ENCODE measurements at places on chromosomes 7 and 10.

DNA sequence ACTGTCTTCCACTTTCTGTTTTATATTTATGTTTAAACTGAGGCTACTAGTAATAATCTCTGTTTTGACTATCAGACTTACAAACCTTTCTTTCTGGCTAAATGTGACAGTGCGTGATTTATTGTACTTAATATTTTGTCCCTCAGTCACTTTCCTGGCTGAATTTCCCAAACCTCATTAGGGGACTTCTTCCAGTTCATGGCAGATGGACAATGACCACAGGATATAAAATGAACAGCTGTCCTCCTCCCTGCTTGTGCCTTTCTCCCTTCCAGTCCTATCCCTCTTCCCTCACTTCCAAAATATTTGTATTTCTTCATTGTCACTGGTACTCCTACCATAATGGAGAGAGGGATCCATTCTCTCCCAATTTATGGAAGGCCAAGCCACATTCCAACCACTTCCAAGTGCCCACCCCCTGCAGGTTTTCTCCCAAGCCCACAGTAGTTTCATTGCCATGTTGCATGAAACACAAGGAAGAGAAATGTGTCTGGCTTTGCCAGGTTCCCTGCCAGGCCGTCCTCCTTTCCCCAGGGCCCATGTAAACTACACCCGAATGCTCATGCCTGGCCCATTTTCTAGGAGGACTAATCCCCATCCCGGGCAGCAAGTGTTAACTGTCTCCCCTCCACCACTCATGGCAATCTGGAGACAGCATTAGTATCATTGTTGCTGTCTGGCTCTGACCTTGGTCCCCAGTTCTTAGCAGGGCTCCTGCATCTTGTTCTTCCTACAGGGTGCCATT is 269.5 kb upstream of the SLC26A5 start:
- no peak for DNase-seq

GRCh38 chr10:73296946-73297345 is 44.5 kb upstream of the MRPS16 start:
- no peak for DNase-seq

GRCh38 chr10:105139363-105139896 is 498.3 kb downstream of the SORCS3 start:
- no peak for DNase-seq

DNA sequence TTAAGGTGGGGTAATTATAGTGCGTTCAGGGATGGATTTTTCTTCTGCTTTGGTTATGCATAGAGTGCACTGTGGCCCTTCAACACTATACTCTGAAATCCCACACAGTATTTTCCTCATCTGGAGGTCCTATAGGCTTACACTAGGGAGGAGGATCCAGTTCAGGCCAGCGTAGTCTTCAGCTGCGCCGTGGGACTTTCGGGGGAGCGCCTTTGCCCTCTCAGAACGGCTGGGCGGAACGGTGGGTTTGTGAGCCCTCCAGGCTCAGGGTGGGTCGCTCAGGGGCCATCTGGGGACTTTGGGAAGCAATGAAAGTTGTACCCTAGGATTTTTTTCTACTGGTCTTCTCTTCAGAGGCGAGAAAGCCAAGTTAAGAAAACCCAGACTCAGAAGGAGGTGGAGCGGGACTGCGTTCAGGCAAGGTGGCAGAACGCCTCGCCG is 652 bp upstream of the VPS26A start:
- peak; percentile 45 for DNase-seq

DNA sequence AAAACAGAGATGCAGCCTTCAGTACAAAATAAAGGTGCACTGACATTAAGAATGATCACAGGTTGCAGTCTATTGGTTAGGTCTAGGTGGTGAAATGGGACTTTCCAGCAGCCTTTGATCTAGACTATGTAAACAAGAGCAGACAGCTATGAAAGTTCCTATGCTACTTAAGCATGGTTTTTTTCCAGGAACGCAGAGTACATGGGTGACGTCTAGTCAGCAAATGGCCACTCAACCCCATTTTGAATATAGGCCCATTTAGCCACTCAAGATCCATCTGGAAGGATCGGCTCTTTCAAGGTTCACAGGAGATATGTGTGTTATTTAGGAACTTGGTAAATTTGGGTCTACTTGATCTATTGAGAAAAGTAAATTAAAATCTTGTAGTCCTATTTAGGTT is 1424.6 kb upstream of the LRRTM3 start:
- no peak for DNase-seq

DNA sequence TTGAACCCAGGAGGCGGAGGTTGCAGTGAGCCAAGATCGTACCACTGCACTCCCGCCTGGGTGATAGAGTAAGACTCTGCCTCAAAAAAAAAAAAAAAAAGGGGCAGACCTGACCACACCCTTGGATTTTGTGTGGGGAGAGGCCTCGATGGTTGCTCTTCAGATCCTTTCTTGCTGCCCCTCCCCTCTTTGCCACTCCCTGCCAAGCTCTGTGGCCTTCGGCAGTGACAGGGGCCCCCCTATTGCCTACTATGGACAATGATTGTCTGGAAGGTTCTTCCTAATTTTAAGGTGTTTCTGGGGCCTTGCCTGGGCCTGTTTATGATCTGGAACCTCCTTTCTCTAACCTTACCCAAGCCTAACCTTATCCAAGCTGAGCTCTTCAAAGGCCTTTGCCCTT is 795 bp downstream of the PRF1 start:
- DNase-seq = no peak

- DNase-seq = no peak
Measured at GRCh38 chr7:25752967-25753791, 398.8 kb upstream of the NFE2L3 start.

DNA sequence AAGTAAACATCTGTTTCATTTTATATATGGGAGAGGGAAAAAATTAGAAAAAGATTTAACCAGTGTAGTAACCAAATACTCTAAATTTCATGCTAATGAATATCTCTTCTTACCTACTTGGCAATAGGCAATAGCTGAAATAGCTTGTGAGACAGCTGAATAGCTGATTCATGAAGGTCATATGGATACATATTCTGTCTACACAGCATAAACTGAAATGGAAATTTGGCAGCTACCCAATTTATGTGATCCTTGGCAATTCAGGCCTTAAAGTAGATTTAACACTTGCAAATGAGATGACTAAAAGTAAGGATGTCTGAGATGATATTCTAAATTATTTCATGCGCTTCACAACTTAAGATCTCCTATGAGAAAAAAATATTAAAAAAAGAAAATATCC is 261.2 kb upstream of the SEMA3A start:
- peak; percentile 13 for DNase-seq

- DNase-seq = no peak
Measured at GRCh38 chr7:46754140-46754720, 827.7 kb downstream of the TNS3 start.

DNA sequence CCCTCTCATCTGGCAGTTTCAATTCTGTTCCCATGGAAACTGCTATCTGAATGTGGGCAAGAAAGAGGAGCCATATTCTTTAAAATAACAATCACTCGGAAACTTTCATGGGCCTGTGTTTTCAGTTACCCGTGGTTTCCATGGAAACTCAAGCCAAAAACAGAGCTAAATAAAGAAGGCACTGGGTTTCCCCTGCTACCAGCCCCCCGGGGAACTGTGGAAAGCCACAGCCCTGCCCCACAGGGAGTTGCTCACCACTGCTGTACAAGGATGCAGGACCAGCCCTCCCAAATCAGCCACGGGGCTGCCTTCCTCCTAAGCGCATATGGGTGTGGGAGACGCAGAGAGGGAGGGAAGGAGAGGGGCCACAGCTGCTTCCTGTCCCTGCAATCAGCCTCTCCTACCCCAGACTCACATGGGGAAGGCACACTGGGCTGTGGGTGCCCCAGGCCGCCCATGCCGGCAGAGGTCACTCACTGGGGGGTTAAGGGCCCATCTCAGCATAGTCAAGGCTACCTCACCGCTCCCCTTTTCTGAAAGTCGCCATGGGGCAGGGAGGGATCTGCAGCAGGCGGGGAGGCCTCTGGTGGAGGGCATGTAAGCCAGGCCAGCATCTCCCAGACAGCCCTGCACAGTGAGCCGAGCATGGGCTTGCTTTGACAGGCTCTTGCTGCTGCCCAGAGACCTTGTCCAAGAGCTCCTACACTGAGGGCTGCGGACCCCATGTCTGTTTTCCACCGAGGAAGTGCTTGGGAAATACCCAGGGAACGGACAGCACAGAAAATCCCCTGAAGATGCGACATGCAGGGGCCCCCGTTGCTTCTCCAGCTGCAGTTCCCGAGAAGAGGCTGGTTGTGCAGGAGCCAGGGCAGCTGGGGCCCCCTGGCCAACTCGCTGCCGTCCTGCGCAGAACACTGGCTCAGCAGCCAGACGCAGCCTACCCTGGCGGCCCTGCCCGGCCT is 157.3 kb upstream of the PPP2R2D start:
- DNase-seq = no peak

DNA sequence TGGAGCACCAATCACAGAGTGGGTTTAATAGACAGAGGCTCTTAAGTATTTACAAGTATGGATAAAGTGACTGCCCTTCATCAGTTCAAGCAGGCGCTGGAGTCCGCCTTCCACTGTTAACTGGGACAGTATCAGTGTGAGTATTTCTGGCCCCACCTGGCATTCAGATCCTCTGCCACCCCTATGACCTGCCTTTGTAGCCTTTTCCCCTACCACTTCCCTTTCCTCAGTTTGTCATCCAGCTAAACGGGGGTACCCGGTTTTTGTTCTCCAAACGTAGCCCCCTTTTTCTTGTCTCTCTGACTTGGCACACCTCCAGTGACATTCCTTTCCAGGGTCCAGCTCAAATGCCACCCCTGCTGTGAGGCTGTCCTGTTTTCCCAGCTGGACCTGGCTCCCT is 134.4 kb downstream of the SNX10 start:
- DNase-seq = no peak

- no peak for DNase-seq
Measured at GRCh38 chr7:44068054-44068453, 2.7 kb upstream of the PGAM2 start.

- no peak for DNase-seq
Measured at GRCh38 chr7:139532636-139533155, 9.2 kb downstream of the CLEC2L start.

- DNase-seq = no peak
Measured at GRCh38 chr10:26457088-26457487, 18.9 kb downstream of the APBB1IP start.

DNA sequence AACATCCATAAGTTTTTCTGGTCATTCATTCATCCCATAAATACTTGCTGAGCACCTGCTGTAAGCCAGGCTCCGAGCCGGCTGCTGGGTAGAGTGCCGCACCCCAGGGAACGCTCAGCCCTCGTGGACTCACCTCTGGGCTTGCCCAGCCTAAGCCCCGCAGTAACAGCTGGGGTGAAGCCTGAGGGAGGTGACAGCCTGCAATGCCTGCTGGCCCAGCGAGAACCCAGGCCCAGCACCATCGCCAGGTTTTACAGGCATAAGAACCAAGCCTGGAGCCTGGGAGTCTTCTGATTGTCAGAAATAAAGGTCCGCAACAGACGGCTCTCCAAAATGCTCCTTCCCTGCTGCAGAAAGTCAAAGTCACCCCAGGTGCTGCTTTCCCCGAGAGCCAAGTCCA is 205.4 kb downstream of the ZMYND11 start:
- DNase-seq = no peak

GRCh38 chr7:103369432-103369831 is 22.0 kb downstream of the PSMC2 start:
- DNase-seq = no peak

GRCh38 chr7:132162556-132163144 is 413.6 kb downstream of the PLXNA4 start:
- no peak for DNase-seq

DNA sequence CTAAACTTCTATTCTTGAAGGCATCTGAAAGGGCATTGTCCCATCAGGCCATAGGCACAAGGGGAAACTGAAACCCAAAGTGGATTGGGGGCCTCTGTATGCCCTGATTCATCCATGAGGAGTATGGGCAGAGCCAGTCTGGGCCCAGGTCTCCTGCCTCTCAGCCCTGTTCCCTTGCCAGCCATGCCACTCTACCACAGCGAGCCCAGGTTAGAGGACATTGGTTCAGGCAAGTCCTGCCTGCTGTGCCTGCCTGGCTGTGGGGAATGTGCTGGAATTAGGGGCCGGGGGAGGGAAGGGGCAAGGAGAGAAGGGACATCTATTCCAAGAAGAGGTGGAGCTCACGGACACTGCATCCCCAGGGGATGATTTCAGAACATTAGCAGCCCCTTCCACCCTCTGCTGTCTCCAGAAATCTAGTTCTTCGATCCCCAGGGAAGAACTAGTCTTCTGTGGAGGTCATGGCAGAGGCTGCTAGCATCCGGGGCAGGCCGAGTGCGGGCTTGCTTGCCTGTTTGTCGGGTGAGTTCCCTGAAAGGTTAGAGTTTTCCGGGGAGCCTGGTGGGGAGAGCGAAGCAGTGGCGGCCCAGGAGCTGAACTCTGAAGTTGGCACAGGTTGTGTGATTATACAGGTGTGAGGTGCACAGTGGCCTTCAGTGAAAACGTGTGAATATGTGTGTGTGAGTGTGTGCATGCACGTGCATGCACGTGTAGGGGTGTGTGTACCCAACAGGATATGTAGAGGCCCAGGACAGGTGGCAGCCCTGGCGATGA is 37.8 kb downstream of the TBATA start:
- no peak for DNase-seq

GRCh38 chr10:70805619-70806215 is 10.0 kb upstream of the SGPL1 start:
- DNase-seq = no peak

DNA sequence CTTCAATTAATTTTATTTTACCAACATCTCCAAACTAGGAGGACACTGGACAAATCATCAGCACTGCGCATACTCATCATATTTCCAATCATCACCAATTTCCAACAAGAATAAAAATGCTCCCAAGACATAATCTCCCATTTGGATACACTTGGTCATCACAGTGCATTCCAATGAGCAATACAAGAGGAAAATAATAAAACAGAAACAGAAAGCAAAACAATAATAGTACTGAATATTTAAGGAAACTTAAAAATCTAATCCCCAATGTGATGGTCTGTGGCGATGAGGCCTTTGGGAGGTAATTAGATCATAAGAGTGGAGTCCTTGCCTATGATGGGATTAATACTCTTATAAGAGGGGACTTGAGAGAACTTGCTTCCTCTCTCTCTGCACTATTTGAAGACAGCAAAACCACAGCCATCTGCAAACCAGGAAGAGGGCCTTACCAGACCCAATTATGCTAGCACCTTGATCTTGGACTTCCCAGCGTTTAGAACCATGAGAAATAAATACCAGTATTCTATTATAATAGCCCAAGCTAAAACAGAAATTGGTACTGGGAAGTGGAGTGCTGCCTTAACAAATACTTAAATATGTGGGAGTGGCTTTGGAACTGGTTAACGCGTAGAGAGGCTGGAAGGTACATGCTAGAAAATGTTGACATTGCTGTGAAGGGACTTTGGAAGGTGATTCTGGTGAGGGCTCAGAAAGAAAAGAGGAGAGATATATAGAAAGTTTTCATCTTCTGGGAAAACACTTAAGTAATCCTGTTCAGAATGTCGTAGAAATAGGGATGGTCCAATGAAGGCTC is 91.5 kb downstream of the JAZF1 start:
- DNase-seq = no peak

GRCh38 chr7:66859794-66860645 is 61.0 kb upstream of the TMEM248 start:
- no peak for DNase-seq

DNA sequence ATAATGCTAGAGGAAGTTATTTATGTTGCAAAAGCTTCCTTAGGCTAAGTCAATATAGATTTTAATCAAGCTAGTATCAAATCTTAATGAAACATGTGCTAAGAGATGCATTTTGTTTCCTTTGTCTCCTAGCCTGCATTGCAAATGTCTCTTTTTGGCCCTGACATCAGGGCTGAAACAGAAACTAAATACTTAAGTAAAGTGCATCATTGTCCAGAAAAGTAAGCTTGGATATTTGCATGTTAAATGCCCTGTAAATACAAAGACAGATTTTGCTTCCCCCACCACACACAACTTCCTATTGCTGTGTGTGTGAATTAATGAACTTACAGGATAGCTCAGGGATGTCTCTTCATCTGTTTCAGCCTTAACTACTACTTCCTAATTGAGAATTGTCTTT is 10.0 kb upstream of the STAMBPL1 start:
- no peak for DNase-seq
